ENCODE measurements at places on chromosomes 6 and 20.

GRCh38 chr6:20630136-20630535 is 95.9 kb downstream of the CDKAL1 start:
- DNase-seq = no peak

- DNase-seq = no peak
Measured at GRCh38 chr6:50543666-50544065, 169.7 kb upstream of the TFAP2D start.

DNA sequence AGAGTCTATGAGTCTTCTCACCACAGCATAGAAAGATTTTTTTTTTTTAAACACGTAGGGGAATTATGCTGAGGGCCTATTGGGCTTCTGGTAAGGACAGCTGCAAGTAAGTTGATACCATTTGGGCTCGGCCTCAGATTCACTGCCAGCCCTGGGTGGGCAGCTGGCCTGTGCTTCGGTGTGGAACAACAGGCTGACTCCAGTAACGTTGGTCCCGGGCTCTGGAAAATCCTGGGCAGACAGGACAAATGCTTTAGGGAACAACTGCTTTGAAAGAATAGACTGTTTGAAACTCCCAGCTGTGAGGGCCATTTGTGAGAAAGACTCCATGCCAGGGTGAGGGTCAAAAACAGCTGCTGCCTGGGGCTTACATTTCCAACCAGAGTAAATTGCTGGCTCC is 366.5 kb downstream of the QKI start:
- DNase-seq = no peak

DNA sequence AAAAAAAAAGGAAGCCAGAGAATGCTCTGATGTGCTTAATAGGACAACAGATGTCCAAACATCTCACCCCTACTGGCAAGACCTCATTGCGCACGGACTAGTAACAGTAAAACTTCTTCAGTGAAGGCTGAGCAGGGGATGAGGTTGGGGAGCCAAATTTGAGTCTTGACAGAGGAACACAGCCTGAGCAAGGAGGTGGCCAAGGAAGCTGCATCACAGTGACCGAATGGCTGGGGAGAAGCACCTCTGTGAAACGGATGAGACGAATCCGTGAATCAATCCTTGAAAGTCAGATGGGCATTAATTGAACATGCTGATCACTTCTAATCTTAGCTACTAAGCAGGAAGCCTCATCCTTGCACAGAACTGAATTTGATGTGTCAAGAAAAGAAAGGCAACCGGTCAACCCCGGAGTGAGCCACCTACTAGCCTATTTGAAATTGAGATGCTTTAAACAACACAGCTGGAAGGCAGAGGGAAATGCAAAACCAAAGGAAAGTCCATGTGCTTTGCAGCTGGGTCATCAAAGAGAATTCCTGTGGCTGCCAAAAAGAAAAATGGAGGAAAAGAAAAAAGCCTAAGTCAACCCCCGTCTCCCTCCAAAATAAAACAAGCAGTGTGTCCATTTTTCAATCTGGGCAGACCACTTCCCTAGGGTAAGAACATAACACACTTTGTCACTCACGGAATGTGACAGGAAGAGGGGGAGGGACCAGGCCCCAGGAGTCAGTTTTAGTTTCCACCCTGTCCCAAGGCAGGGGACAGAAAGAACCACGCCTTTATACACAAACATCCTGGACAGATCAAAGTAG is 29.5 kb downstream of the PXDC1 start:
- DNase-seq = no peak

DNA sequence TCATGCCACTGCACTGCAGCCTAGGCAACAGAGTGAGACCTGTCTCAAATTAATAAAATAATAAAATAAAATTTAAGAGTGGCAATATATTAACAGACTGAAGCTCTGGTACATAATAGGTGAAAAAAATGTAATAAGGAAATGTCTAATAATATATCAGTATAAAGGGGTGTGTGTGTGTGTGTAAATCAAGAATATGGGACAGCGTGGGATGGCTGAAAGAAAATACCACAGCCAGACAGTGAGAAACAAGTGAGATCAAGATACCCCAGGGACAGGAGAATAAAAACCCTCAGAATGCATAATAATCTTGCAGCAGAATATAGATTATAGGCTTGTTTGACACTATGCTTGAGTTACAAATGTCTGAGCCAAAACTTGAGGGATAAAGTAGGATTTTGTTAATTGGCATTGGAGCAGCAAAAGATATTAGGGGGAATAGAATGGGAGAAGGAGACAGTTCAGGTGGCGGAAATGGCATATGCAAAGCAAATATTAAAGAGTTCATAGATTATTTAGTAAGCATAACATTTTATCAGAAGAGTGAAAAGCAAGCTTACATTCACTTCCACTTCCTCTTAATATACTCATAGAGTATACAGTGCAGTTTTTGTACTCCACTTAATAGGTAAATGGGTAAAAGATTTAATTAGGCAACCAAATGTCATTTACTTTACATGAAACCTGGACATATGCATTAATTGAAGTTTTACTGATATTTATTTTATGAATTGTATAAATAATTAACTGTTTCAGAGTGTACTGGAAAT is 398.5 kb upstream of the GJE1 start:
- DNase-seq = no peak

DNA sequence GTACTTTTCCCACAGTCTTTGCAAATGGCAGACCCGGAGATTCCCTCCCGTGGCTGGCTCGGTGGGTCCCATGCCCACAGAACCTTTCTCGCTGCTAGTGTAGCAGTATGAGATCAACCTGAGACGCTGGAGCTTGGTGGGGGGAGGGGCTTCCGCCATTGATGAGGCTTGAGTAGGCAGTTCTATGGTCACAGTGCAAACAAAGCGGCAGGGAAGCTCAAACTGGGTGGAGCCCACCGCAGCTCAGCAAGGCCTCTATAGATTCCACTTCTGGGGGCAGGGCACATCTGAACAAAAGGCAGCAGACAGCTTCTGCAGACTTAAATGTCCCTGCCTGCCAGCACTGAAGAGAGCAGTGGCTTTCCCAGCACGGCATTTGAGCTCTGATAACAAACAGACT is 186.0 kb upstream of the KCNK16 start:
- DNase-seq = no peak

GRCh38 chr20:61054411-61054810 is 197.7 kb upstream of the CDH4 start:
- no peak for DNase-seq

- DNase-seq = no peak
Measured at GRCh38 chr6:160029525-160029924, 60.6 kb downstream of the IGF2R start.

GRCh38 chr6:67433124-67433523 is 1202.0 kb upstream of the ADGRB3 start:
- DNase-seq = no peak

DNA sequence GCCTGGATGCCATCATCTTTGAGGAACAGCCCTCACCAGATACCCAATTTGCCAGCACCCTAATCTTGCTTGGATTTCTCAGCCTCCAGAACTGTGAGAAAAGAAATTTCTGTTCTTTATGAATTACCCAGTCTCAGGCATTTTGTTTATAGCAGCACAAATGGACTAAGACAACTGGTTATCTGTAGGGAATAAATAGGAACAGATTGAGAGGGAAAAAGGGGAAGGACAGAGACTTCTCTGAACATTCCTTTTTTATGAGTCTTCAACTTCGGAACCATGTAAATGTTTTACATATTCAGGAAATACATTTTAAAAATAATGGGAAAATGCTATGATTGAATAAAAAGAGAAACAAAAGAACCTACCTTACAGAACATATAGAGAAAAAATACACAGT is 20.9 kb downstream of the KCTD20 start:
- no peak for DNase-seq

GRCh38 chr6:130524552-130524951 is 158.7 kb downstream of the TMEM200A start:
- DNase-seq = no peak

DNA sequence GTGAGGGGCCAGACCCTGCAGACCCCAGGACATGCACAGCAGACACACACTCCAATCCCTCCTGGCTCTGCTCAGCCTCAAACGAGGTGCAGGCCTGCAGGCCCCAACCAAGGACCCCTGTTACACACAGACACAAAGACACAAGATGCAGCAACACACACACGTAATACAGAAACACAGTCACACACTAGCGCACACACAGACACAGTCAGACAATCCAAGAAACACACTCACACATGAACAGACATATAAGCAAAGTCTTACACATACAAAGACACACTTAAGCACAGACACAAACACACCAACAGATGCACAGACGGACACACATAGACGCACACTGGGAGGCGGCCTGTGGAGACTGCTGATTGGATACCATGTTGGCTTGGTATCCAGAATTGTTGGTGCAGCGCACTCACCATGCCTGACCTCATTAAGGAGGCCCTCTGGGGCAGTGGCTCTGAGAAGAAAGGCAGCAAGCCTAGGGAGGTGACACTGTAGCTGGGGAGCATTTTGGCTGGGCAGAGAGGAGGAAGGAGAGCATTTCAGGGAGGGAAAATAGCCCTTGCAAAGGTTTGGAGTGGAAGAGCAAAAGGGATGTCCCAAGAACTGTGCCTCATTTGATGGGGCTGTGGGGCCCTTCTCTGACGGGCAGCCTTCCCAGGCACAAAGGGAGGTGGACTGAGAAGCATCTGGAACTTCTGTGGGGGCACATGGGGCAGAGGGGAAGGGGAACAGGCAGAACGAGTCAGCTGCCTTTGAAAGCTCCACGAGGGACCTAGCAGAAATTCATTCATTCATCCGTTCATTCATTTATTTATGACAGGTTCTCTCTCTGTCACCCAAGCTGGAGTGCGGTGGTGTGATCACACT is 1.4 kb upstream of the HSPA12B start:
- no peak for DNase-seq

- DNase-seq = no peak
Measured at GRCh38 chr20:14744723-14745122, 407.3 kb upstream of the FLRT3 start.

DNA sequence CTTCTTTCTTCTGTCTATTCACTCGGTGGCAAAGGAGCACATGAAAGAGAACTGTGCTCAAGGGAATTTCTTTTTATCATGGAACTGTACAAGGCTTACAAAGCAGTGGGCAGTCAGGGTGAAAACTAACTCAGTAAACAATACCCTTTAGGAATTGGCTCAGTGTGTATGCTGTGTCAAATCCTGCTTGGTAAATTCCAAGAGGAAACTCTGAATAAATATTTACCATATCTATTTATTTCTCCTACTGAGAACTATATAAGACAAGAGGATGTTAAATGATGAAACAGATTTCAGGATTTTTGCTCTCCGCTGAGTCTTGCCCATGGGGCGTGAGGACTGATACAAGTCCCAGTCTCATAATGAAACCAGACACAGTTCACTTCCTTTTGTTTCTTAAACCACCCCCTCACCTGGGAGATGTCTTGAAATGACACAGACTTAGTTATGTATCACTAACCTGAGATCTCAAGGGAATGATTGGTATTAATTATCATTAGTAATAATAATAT is 188.8 kb downstream of the BACH2 start:
- DNase-seq = no peak

DNA sequence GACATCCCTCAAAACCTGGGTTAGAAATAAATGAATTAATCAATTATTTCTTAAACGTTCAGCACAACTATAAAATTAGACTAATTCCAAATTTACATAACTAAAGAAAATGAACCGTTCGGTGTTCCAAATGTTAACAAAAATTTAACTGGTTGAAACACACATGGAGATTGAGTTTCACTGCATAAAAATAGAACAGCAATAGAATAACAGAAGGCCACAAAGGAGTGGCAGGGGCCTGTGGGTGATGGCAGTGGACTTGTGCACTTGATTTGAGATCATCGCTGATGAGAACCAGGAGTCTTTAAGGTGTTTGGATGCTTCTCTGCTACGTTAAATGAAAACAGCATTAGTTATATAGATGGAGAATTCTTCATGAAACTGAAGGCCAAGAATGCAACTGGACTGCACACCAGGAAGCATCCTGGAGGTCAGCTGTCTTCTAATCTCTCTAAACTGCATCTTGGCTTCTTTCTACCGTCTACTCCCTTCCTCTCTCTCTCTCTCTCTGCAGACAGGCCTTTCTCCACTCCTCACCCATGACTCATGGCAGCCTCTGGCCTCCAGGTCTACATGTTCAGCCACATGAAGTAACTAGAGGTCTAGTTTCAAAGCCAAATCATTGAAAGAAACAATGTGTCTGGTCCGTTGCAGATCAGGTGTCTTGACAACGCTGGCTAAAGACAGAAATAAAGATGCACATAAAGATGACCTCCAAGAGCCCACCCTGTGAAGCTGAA is 111.3 kb downstream of the SIM1 start:
- no peak for DNase-seq

- DNase-seq = no peak
Measured at GRCh38 chr6:131059486-131059885, 3.6 kb downstream of the EPB41L2 start.

GRCh38 chr20:36116807-36117441 is 37.6 kb upstream of the EPB41L1 start:
- no peak for DNase-seq

DNA sequence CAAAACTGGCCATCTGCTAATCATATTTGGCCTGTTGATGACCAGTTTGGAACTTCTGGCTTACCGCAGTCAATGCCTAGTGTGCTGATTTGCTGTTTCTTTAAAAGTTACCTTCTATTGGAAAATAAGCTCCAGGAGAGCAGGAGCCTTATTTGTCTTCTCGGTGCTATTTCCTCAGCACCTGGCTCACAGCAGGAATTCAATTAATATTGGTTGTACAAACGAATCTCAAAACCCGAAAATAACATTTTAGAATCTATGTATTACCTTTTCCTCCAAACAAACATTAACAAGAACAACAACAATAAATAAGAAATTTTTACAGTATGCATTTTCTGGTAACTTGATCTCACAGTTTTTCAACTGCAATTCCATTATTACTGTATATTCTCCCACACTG is 1080.7 kb upstream of the MAP3K7 start:
- no peak for DNase-seq

DNA sequence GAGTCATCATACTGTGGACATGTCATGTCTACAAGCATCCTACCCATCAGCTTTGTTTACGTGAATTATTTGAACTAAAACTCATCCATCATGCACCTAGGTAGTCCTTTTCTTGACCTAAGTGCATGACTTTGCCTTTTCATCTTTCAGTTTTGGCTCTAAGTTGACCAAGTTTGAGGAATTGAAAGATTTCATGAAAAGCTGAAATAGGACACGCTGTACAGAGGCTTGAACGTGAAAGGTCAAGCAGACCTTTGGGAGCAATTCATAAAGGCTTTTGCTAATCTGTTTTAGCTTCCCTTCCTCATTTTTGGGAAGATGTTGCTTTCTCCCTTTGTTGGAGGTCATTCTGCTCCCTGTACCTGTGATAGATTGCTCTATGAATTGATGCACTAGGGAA is 55.1 kb upstream of the MLIP start:
- no peak for DNase-seq

Data from SW 1271 (cell line).